CD4-positive, alpha-beta memory T cell (primary cell): ENCODE measurements at places on chromosomes 13 and 19. TPM values are rescaled to one million over a fixed set of nuclear protein-coding genes. Genes with fewer than 3 reads are reported as not detected.

Gene AXL
- 0.10 TPM for polyA plus RNA-seq

Gene LGALS14
- 1.0 TPM for polyA plus RNA-seq

GRCh38 chr19:45779231-45780145 is 2.8 kb downstream of the DMPK start:
- peaks cover 13% of the 10 kb centered on the region for H3K27me3 ChIP-seq
- H3K4me3 ChIP-seq: peak overlapping the region; percentile 42
- H3K4me1 ChIP-seq: peaks cover 20% of the 10 kb centered on the region
- peak; percentile 68 for DNase-seq
- no peak overlapping the region for H3K27ac ChIP-seq
- H3K36me3 ChIP-seq: no peaks in the 10 kb centered on the region

- H3K27ac ChIP-seq: no peak within 1 kb of the TSS
- no peak within 1 kb of the TSS for H3K4me3 ChIP-seq
- no peaks in the 10 kb centered on the region for H3K4me1 ChIP-seq
Observed at GRCh38 chr13:70108356-70109105, at the start of gene KLHL1. TSS of gene KLHL1 (minus strand) at chr13:70108452. CDS start at chr13:70107699, 753 bp downstream.

DNA sequence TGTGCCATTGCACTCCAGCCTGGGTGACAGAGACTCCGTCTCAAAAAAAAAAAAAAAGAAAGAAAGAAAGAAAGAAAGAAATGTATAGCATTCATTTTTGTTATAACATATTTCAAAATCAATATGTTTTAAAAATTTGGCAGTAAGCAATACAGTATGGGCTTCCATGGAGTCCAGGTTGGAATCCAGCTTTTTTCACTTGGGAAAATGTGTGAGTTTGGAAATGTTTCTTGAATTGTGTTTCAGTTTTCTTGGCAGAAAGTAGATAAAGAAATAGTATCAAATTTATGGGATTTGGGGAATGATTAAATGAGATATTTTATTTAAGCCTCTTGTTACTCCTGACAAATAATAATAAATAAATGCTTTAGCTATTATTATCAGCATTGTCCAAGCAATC is 225.6 kb downstream of the PCDH9 start:
- H3K27ac ChIP-seq: no peak overlapping the region
- no peak for DNase-seq
- H3K4me1 ChIP-seq: no peaks in the 10 kb centered on the region
- no peak overlapping the region for H3K4me3 ChIP-seq
- H3K27me3 ChIP-seq: no peaks in the 10 kb centered on the region

DNA sequence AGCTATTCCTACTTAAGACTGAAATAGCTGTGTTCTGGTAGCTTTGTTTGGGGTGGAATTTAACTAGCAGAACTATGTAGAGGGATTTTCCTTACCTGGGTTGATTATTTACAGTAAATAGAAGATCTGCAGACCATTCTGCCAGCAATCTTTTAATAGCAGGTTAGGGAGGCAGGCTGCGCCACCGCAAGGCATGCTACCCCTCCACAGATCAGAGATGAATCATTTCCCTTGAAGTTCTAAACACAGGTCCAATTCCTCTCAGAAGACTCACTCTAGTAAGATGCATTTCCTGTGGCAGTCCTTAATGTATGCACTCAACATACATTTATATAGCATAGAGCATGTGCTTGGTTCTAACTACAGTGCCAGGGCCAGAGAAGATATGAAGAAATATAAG is 109.0 kb downstream of the TNFRSF19 start:
- H3K4me3 ChIP-seq: no peak overlapping the region
- H3K27ac ChIP-seq: no peak overlapping the region
- no peaks in the 10 kb centered on the region for H3K4me1 ChIP-seq
- no peak for DNase-seq

DNA sequence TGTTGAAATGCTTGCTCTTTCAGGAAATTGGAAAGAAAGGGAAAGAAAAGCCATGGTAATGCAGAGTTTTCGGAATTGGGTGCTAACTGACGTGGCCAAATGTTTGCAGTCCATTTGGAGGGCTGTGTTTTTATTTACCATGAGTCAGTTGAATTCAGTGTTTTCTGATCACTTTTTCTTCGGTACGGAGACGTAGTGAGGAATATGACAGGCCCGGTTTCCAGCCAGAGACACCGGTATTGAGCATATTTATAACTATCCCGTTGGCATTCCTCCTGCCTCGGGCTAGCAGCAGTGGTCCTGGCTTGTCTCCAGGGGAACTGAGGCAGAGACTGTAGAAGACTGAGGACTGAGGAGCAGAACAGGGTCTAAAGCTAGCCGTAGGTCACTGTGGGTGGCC is 1.0 kb downstream of the CDC16 start:
- H3K36me3 ChIP-seq: peaks cover 27% of the 10 kb centered on the region
- H3K27ac ChIP-seq: peak overlapping the region; percentile 46
- H3K27me3 ChIP-seq: no peaks in the 10 kb centered on the region
- no peak for DNase-seq
- H3K4me1 ChIP-seq: peaks cover 21% of the 10 kb centered on the region

Gene TRPC4
- polyA plus RNA-seq: not detected

DNA sequence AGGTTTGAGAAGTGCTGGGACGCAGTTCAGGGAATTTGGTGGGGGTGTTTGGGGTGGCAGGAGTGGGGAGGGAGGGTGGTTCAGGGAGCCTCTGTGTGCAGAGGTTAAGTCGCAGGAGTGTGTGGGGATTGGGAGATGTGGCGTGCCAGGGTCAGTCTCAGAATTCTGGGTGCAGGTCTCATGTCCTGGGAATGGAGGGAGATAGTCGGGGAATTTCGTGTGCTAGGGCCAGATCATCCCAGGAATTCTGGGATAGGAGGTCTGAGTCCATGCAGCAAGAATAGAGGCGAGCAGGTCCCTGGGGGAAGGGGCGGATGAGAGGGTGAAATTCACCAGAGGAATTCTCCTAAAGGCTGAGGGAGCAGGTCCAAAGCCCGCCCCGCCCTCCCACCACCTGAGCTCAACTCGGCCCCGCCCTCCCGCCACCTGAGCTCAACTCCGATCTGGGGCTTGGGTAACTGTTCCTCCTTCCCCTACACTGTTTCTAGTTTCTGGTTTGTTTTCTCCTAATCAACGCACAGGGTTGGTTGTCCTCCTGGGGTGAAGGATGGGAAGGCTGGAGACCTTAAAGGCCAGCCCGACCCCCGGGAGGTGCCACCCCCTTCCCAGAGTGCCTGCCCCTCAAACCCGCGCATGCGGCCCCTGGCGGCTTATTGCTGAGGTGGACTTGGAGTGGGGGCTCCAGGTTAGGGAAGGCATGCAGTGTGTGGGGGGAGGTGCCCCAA is 15.2 kb downstream of the KCNC3 start:
- DNase-seq: no peak
- H3K36me3 ChIP-seq: no peaks in the 10 kb centered on the region
- no peak overlapping the region for H3K27ac ChIP-seq
- no peak overlapping the region for H3K4me3 ChIP-seq
- H3K27me3 ChIP-seq: peaks cover 37% of the 10 kb centered on the region

DNA sequence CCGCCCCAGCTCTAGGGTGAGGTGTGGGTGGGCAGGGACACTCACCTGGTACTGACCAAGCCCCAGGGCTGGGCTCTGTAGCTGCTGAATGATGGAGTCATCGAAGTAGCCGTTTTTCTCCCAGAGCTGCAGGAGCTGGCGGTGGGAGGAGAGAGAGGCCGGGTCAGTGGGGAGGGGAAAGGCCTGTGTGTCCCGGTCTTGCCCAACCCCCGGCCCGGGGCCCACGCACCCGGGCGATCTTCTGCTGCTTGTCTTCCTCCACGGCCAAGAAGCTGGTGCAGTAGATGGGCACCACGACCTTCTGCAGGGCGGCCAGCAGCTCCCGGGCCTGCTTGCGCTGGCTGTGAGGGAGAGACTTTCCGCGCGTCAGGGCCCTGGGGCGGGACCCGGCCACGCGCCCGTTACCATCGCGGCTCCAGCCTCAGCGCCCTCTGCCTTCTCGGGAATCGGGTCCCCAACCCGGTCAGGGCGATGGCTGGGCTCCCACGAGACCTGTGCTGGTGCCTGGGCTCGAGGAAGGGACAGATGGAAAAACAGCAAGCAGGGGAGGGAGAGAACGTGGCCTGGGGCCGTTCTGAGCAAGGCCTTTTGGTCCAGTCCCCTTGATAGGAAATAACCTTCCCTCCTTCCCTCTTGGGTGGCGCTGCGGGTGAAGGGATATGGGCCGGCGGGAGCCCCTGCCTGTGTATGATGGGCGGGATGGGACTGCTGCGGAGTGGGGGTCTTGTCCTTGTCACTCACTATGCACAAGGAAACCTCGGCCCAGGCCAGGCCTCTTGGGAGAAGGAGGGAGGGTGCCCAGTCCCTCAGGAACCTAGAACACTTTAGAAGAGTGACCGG is 11.5 kb downstream of the CHERP start:
- no peak for DNase-seq
- no peak overlapping the region for H3K27ac ChIP-seq
- H3K36me3 ChIP-seq: peaks cover 78% of the 10 kb centered on the region
- no peaks in the 10 kb centered on the region for H3K4me1 ChIP-seq
- H3K27me3 ChIP-seq: no peaks in the 10 kb centered on the region
- H3K4me3 ChIP-seq: no peak overlapping the region

Gene N4BP2L1
- polyA plus RNA-seq: 80.1 TPM

- H3K27ac ChIP-seq: no peak overlapping the region
- H3K36me3 ChIP-seq: no peaks in the 10 kb centered on the region
- H3K4me3 ChIP-seq: no peak overlapping the region
- no peak for DNase-seq
- no peaks in the 10 kb centered on the region for H3K4me1 ChIP-seq
Observed at GRCh38 chr13:20389696-20390525, 135.7 kb downstream of the CRYL1 start.

DNA sequence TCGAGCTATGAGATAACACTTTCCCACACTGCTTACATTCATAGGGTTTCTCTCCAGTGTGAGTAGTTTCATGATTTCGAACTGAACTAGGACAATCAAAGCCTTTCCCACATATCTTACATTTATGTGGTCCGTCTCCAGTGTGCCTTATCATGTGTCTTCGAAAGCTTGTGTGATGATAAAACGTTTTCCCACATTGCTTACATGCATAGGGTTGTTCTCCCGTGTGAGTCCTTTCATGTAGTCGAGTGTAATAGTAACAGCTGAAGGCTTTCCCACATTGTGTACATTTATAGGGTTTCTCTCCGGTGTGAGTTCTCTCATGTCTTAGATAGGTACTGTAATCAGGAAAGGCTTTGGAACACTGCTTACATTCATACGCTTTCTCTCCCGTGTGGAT is 16.3 kb downstream of the ZNF823 start:
- H3K4me1 ChIP-seq: no peaks in the 10 kb centered on the region
- DNase-seq: no peak
- no peak overlapping the region for H3K27ac ChIP-seq
- H3K36me3 ChIP-seq: peaks cover 23% of the 10 kb centered on the region

DNA sequence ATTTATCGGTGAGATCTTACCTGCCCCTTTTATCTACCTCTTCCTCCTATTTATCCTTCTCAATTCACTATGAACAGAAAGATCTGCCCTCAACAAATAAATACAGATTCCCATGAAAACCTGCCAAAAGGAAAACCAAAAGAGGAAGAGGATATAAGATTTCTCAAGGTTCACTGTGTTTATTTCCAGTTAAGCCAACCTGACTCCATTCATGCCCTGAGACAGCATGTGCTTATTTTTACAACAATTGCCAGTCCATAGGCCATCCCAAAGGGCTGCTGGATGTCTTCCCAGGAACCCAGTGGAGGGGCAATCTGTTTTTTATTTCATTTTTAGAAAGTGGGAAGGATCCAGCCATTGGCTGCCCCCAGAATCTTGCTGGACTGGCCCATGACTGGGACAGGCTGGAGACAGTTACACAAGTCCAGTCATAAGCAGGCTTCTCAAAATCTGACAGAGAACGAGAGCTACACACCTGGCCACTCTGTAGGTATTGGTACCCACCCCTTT is 209.1 kb downstream of the IRS2 start:
- DNase-seq: no peak
- H3K4me1 ChIP-seq: no peaks in the 10 kb centered on the region
- H3K4me3 ChIP-seq: no peak overlapping the region
- H3K36me3 ChIP-seq: no peaks in the 10 kb centered on the region
- no peak overlapping the region for H3K27ac ChIP-seq

DNA sequence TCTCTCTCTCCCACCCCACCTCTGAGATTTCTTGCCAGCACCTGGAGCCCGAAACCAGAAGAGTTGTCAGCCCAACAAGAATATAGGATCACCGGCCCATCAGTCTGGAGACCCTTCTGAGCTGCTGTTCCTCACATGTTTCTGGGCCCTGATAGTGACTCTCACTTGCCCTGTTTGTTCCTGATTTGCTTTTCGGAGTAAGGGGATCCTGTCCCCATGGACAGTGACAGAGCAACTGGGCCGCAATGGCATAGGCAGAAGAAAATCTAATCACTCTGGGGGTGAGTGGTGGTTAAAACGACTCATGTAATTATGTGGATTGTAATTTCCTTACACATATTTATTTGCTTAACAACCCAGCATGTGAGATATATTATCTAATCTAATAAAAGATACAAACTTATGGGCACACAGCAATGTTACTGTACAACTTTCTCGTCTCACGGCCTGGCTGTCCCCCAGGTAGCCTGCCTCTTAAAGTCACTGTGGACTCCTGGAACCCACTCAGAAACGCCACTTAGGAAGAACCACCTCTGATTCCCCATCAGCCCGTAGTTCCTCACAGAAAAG is 663 bp upstream of the SMAD9 start:
- no peak for DNase-seq
- H3K4me3 ChIP-seq: no peak overlapping the region
- peaks cover 6% of the 10 kb centered on the region for H3K4me1 ChIP-seq

- no peak overlapping the region for H3K4me3 ChIP-seq
- no peak for DNase-seq
- no peak overlapping the region for H3K27ac ChIP-seq
- H3K27me3 ChIP-seq: no peaks in the 10 kb centered on the region
- no peaks in the 10 kb centered on the region for H3K36me3 ChIP-seq
Observed at GRCh38 chr13:44843403-44843802, 145.9 kb downstream of the NUFIP1 start.

Gene PLIN4
- polyA plus RNA-seq: 0.14 TPM

Gene CRX
- polyA plus RNA-seq: not detected

GRCh38 chr19:55112777-55113569 is 4.5 kb downstream of the PPP1R12C start:
- H3K27ac ChIP-seq: no peak overlapping the region
- H3K4me1 ChIP-seq: peaks cover 20% of the 10 kb centered on the region

DNA sequence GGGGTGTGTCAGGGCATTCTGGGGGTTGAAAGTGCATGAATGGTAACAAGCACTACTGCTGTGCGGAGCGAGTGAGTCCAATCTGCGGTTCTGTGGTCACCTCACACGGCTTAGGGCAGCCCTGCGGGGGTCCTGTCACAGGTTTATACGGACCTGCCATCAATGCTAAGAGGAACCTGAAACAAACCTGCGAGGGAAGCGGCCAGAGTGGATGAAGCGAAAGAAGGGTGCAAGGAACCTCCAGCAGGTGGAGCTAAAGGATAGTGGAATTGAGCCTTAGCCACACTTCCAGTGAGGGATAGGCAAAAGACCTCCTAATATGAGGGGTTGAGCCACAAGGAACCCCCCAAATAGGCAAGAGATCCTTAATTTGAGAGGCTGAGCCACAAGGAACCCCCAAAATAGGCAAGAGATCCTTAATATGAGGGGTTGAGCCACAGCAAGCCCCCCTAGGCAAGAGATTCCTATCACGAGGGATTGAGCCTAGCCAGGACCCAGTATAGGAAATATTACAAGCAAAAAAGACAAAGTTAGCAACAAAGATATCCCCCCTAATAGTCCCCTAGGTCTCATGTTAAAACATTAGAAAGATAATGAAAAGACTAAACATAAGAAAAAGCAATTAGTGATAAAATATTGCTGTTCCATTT is 6.3 kb upstream of the ZNF69 start:
- DNase-seq: peak; percentile 59
- H3K27ac ChIP-seq: no peak overlapping the region
- no peaks in the 10 kb centered on the region for H3K27me3 ChIP-seq

- no peak for DNase-seq
- no peak overlapping the region for H3K27ac ChIP-seq
- no peaks in the 10 kb centered on the region for H3K36me3 ChIP-seq
- no peaks in the 10 kb centered on the region for H3K4me1 ChIP-seq
- no peak overlapping the region for H3K4me3 ChIP-seq
Observed at GRCh38 chr13:111577208-111577828, 256.9 kb downstream of the TEX29 start.
